ENCODE measurements at places on chromosomes 3 and 15.

GRCh38 chr3:198017090-198017489 lies 57.1 kb downstream of the LMLN start:
- no peak for DNase-seq

DNA sequence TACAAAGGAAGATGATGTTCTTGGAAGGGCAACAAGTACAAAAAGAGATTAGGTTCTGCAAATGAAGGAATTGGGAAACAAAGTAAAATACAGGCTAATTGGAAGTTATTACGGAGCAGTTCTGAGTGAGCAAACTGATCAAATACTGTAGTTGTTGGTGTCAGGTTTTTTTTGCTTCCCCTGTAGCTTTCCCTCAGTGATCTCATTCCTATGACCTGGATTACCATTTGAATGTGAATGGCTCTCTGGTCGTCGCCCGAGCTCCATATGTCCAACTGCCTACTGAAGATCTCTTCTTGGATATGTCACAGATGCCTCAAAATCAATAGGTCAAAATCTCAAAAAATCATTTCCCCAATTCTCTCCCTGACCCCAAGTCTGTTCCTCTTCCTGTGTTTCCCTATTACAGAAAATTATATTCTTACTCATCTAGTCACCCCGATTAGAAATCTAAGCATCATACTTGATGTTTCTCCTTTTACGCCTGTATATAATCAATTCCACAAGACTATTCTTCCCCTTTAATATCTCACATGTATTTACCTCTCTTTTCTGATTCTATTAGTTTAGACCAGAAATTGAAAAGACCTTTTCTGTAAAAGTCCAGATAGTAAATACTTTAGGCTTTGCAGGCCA lies 29.0 kb downstream of the GOLM2 start:
- no peak for DNase-seq

- no peak for DNase-seq
Observed at GRCh38 chr3:134179508-134179907, 71.2 kb downstream of the RYK start.

GRCh38 chr3:197501496-197501878 lies 54.3 kb downstream of the BDH1 start:
- DNase-seq: no peak

- no peak for DNase-seq
Observed at GRCh38 chr3:53153980-53154379, 7.0 kb upstream of the PRKCD start.

DNA sequence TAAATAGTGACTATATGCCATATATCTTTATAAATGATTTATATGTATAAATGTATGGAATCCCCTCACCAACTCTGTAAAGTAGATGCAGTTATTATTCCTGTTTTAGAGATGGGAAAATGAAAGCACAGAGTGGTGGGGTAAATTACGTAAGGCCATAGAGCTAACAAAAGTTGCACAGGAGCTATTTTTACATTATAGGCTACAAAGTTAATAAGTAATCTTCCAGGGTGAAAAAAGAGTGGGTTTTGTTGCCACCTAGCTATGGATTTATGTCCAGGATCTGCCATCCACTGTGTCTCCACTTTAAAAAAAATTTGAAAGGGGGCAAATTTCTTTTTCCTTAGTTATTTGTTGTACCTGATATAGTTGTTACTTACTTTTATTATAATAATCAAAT lies 235.7 kb downstream of the MCTP2 start:
- no peak for DNase-seq

DNA sequence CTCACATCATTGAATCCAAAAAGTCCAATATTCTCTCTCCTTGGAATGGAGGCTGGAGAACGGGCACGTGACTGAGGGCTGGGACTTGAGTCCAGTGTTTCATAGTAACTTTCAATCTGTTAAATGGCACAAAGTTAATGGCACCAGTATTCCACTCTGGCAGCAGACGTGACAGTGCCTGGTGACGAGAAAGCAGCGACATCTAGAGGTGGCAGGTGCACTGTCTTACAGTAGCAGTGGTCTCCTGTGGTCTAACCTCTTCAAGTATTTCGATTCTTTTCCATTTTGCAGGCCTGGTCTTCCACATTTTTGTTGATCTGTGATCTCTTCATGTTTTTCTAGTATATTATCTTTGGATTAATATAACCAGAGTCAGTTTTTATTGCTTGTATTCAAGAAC lies 107.1 kb downstream of the OXSM start:
- peak; percentile 32 for DNase-seq

DNA sequence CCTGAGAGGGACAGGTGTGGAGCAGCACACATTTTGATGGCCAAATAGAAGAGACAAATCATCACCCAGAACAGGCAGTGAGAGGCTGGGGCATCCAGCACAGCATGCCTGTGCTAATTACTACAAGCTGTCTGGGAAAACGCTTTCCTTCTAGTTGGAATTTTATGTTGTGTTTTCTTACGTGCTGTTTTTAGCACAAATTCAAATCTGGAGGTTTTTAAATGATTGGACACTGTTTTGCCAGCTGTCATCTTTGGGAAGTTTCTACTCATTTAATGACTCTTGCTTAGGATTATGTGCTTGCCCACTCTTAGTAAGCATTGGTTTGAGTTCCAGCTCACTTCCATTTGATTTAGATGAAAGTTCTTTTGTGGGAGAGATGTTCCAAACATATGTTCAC lies 43.5 kb downstream of the EAF1 start:
- DNase-seq: no peak

DNA sequence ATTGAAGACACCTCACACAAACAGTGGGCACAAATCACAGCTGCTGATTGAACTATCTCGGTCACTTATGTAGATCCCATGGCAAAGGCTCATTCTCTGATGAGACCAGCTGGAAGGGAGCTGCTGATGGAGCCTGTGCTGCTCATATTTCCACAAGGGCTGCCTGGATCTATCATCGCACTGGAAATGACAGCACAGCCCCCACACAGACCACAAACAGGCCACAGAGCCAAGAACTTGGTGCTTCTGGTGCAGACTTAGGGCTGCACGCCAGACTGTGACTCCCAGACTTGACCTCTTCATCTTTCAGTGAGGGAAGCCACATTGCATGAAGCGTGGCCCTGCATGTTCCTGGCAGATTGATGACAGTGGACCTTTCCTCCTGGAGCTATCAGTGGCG lies 197.6 kb downstream of the MINAR1 start:
- no peak for DNase-seq
